ENCODE measurements at places on chromosomes 2 and 18.

- DNase-seq = no peak
These were observed 128.0 kb upstream of the ALPP start for GRCh38 chr2:232250246-232251175.

GRCh38 chr2:135975702-135976101 is 9.7 kb downstream of the DARS1 start:
- no peak for DNase-seq

DNA sequence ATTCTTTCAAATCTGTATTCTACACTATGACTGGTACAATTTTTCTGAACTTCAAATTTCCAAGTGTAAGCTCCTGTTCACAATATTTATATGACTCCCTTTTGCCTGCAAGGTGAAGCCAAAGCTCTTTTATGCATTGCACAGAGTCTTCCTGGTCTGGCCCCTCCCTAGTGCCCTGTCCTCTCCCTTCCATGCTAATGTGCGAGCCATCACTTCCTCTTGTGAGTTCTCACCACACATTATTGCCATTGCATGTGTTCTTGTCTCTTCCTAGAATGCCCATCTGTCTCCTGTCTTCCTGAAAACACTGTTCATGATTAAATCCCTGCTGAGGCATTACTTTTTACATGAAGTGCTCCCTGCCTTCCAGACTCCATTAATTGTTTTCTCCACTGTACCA is 169.9 kb downstream of the MC4R start:
- no peak for DNase-seq

- DNase-seq = no peak
These were observed 269.7 kb downstream of the ALPK2 start for GRCh38 chr18:58359218-58359617.

DNA sequence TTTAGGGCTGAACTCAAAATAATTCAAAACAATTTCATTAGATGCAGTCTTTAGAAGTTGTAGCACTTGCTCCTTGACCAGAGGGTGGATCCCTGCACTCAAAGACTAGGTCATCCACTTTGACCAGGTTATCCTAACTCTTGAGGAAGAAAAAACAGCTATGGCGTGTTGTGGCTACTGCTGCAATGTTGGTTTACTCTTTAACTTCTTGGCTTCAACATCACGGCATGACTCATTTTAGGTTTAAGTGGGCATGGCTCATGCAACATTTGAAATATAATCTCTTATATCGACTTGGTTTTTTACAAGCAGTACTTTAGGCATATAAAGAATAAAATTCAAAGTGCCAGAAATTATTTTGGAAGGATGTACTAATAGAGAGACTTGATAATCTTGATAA is 35.4 kb downstream of the ANKRD29 start:
- DNase-seq = peak; percentile 20

All from H54 (cell line).